CD4-positive, alpha-beta memory T cell (primary cell): ENCODE measurements at places on chromosomes 7 and 10. TPM values are rescaled to one million over a fixed set of nuclear protein-coding genes. Genes with fewer than 3 reads are reported as not detected.

DNA sequence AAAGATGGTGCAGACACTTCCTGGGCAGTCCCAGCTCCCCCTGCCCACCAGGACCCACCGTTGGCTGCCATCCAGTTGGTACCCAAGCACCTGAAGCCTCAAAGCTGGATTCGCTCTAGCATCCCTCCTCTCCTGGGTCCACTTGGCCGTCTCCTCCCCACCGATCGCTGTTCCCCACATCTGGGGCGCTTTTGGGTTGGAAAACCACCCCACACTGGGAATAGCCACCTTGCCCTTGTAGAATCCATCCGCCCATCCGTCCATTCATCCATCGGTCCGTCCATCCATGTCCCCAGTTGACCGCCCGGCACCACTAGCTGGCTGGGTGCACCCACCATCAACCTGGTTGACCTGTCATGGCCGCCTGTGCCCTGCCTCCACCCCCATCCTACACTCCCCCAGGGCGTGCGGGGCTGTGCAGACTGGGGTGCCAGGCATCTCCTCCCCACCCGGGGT is 14.5 kb upstream of the LIMK1 start:
- DNase-seq, result no peak

DNA sequence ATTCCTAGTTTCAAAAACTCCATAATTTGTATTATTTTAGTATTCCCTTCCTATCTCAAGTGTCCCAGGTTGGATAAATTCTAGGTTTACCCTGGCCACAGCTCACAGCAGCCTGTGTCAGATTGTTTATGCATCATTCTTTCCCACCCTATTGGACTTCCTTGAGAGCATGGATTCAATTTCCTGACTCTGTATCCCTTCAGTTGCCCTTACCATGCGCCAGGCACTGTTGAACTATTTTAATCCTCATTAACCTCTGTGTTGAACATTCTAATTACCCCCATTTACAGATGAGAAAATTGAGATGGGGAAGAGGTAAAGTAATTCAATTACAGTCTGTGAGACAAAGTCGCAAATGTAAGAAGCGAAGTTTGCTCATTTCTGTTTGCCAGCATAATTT is 58.8 kb downstream of the STEAP1B start:
- no peak for DNase-seq

DNA sequence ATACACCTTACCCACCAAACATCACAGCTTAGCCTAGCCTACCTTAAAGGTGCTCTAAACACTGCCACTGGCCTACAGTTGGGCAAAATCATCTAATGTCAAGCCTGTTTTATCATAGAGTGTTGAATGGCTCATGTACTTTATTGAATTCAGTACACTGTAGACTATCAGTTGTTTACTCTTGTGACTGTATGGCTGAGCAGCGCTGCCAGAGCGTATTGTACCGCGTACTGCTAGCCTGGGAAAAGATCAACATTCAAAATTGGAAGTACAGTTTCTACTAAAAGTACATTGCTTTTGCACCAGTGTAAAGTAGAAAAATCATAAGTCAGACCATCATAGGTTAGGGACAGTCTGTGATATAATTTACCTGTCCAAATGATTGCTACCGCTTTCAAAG is 226.8 kb downstream of the PRPF18 start:
- DNase-seq, result no peak

DNA sequence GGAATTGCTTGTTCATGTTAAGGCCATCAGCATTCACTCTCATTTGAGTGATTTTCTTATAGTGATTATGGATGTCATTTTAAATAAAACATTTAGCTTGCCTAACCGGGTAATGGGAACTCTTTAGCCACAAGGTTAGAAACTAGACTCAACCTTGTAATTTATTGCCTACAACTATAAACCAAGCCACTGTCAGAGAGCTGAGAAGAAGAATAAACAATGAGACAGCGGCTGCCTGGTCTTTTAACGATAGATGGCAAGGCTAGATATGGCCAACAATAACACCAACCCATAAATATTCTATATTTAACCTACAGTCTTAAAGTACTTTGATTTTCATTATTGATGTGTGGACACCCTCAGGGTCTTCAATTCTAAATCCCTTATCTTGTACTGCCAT is 27.8 kb upstream of the INHBA start:
- DNase-seq, result no peak

- DNase-seq, result no peak
Observed at GRCh38 chr7:116167177-116167576, 43.2 kb upstream of the TES start.

- DNase-seq, result peak; percentile 71
Observed at GRCh38 chr10:80465839-80466590, 11.9 kb downstream of the TSPAN14 start.

DNA sequence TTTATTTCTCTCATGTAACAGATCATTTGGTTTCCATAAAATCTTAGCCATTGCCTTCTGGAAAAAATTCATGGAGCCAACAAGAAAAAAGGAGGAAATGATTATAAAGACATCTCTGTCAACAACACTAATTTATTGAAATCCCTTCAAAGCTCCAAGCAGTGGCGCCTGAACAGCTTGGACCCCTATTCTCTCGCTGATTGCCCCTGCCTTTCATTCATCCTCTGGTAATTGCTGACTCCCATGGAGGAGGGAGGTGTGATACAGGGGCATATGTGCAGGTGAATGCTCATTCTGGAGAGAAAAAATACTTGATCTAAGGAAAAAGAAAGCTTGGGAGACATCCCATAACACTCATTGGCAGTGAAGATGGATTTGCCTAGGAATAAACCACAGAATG is 345.5 kb downstream of the FGFR2 start:
- DNase-seq, result no peak

EPO gene
- not detected for polyA plus RNA-seq

CCDC186 gene
- 20.8 TPM for polyA plus RNA-seq

GRCh38 chr10:88385601-88386203 is 197.4 kb downstream of the RNLS start:
- peak; percentile 80 for DNase-seq

- no peak for DNase-seq
Observed at GRCh38 chr7:94530109-94530508, 20.5 kb downstream of the CASD1 start.

GRCh38 chr10:91462423-91462822 is 52.3 kb downstream of the HECTD2 start:
- DNase-seq, result no peak

DNA sequence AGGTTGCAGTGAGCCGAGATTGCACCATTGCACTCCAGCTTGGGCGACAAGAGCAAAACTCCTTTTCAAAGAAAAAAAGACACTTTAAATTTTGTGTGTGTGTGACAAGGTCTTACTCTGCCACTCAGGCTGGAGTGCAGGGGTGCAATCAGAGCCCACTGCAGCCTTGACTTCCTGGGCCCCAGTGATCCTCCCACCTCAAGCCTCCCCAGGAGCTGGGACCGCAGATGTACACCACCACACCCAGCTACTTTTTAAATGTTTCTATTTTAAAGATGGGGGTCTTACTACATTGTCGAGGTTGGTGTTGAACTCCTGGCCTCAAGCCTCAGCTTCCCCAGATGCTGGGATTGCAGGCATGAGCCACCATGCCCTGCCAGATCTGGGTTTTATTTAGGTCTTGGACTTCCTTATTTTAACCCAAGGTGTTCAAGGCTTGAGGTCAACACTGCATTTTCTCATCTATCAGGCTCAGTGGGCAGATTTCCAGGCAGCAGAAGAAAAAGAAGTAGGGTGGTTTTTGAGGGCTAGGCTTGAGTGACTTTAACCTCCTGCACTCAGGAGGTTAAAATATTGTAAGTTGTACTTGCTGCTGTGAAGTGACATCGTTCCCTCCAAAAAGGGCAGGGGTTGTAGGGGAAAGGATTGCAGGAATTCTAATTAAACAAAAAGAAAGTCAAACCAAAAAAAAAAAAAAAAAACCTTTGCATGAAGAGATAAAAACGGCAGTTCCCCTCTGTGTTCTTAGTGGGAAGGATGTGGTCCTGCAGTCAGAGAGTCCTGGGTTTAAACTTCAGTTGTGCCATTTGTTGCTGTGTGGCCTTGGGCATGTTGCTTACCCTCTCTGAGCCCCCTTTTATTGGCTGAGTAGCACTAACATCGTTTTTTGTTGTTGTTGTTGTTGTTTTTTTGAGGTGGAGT is 71.5 kb downstream of the CARD11 start:
- no peak for DNase-seq

CRHR2 gene
- not detected for polyA plus RNA-seq

DNA sequence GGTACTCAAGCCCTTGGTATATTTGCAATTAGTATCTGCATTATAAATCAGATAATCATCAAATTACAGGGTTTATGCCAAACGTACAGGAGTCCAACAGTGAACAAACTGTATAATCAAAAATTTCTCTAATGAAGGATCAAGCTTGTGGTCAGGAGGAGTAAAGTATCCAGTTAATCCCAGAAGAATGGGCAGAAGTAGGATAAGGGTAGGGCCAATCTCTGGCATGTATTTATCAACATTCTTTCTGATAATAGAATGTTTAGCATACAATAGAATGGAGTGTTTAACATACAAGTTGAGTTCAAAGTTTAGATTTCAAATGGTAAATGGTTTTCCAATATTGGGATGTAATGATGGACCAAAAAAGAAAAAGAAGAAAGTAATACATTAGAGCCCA is 103.0 kb downstream of the CALD1 start:
- DNase-seq, result no peak

DNA sequence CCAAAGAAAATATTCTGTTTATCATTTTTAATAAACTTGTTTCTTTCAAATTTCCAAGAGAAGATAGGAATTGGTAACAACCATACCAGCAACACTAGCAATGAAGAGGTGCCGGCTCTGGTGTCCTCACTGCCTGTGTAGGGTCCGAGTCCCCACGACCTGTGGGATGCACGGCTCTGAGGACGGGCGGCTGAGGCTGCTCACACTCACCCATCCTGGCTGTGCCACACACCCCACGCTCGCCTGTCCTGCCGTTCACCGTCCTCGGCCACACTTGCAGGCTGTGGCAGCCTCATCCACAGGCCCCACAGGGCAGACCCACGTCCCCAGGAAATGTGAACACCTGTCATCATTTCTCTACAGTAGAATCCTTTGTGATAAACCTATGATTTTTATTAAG is 48.2 kb upstream of the DPYSL4 start:
- no peak for DNase-seq

DNA sequence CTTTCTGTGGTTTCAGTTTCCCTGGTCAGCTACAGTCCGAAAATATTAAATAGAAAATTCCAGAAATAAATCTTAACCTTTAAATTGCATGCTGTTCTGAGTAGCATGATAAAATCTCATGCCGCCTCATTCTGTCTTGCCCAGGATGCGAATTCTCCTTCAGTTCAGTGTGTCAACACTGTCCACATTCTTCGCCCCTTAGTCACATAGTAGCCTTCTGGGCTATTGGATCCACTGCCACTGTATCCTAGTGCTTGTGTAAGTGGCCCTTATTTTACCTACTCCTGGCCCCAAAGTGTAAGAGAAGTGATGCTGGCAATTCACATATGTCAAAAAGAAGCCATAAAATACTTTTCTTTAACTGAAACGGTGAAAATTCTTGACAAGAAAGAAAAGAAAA is 129.6 kb downstream of the ZWINT start:
- no peak for DNase-seq
